ENCODE measurements at places on chromosomes 4 and X.

DNA sequence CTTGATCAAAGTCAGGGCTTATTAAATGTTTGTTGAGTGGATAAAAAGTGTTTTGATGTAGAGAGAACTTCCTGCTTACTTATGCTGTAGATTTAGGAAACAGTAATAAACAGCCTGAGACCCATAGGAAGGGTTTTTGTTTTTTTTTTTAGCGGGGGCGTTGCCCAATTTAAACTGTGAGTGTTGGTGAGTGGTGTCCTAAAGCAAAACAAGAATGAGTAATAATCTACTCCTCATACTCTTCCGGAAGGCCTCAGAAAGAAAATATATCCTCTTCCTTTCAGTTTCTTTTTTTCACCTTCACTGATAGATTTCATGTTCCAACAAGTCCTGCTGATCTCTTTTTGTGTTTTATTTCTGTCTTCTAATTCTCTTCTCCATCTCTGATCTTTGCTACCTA, 104.4 kb upstream of the SCML1 start:
- no peak for DNase-seq

DNA sequence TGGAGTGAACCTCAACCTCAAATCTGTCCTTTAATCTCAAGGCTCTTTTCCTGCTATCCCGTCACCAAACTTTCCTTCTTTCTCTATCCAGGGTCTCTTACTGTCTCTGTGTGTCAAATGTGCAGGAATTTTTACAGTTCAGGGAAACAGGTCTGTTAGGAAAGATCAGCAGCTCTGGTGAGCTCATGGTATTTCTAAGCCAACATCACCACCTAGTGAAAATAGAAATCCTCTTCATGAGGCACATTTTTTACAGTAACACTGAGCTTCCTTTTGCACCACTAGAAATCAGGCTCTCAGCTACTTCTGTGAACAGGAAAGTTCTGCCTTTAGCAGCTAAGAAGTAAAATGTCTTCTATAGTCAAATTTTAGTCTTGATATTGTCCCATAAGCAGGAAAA, 39.6 kb downstream of the NUDT11 start:
- DNase-seq, result no peak

DNA sequence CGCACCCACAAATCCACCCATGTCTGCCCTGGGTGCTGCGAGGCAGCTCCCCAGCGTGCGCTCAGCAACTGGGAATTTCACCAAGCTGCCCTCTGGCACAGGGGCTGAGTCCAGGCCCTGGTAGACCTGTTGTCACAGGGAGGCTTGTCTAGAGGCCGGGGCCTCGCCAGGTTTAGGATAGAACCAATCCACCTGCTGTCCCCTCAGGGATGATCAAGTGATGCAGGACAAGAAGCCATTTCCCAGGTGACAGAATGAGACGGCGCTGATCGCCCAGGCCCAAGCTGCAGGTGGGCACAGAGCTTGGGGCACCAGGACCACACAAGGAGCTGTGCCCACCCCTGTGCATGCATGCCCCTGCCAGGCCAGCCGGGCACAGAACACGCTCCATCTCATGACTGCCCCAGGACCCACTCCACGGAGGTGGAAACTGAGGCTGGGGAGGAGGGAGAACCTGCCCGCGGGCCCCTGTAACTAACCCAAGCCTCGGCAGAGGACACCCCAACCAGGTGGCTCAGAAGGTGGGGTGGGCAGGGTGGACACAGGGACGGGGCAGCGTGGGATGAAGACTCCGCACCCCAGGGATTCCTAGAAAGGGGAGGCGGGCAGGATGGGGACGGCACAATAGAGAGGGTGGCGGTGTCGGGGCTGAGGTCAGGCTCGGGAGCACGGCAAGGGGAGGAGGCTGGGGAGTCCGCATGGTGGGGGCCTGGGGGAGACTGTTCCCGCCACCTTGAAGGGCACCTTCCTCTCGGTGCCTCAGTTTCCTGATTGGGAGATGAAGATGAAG, 78.0 kb downstream of the ZFYVE28 start:
- no peak for DNase-seq

DNA sequence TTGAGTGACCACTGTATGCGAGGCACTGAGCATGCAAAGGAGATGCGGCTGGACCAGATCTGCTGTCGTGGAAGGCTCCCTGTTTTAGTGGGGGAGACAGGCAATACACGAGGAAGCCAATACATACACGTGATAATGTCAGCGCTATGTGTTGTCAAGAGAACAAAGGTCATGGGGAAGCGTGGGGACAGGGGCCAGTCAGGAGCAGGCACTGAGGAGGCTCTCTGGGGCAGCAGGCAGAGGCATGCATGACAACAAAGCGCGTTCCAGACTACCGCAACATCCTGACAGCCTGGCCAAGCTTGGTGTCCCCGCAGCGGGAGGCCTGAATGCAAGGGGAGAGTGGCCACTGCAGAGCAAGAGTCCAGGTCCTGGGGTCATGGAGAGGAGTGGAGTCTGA, 61.9 kb downstream of the DCTD start:
- no peak for DNase-seq

DNA sequence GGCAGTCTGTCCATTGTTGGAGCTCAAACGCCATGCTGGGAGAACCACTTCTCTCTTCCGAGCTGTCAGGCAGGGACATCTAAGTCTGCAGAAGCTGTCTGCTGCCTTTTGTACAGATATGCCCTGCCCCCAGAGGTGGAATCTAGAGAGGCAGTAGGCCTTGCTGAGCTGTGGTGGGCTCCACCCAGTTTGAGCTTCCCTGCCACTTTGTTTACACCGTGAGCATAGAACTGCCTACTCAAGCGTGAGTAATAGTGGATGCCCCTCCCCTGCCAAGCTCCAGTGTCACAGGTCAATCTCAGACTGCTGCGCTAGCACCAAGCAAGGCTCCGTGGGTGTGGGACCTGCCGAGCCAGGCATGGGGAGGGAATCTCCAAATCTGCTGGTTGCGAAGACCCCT, 145.7 kb downstream of the VSIG4 start:
- DNase-seq, result no peak

- no peak for DNase-seq
Measured at GRCh38 chr4:75102787-75103085, 169.8 kb downstream of the PARM1 start.

GRCh38 chr4:88422403-88422802, 34.5 kb upstream of the HERC5 start:
- no peak for DNase-seq

GRCh38 chr4:147370881-147371280, 110.0 kb upstream of the EDNRA start:
- no peak for DNase-seq

- no peak for DNase-seq
Measured at GRCh38 chrX:123424546-123424945, 240.5 kb downstream of the GRIA3 start.

DNA sequence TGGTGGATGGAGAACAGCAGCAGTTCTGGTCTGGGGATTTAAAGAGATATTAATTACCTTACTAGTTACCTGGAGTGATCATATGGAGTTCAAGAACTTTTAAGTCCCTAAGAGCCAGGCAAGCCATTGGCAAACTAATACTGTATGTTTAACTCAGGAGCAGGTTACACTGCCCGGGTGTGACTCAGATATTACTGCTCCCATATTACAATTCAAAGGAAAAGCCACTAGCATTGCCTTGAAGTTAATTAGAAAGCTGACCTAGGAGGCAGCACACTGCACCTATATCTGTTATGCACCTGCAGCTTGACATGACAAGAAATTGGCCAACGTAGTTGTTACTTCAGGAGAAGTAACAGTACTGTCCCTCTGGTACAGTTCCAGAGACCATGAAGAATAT, 47.2 kb downstream of the GRK4 start:
- DNase-seq, result no peak

- DNase-seq, result no peak
Measured at GRCh38 chr4:168138143-168138542, 45.8 kb downstream of the ANXA10 start.

- no peak for DNase-seq
Measured at GRCh38 chr4:76546759-76547742, 112.0 kb downstream of the SHROOM3 start.

GRCh38 chr4:72690771-72691170, 121.8 kb upstream of the ADAMTS3 start:
- no peak for DNase-seq

GRCh38 chrX:31550158-31550557, 478.3 kb upstream of the FTHL17 start:
- DNase-seq, result no peak

DNA sequence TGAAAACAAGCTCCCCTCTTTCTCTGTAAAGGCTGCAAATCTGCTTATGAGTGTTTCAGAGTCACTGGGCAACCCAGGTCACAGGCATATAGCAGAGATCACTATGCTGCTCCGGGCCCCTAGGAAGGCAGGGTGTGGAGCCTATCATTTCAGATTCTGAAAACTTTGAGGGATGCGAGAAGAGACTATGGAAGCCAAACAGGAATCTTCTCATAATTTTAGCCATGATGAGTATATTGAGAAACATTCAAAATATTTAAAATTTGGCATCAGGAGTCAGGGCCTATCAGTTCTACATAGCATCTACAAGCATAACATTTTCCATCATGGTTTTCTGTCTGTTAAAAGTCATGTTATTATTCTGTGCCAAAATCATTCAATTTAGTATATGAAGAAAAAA, 61.7 kb upstream of the ATXN3L start:
- no peak for DNase-seq

- DNase-seq, result no peak
Measured at GRCh38 chr4:165663411-165663810, 209.6 kb upstream of the TLL1 start.

- DNase-seq, result no peak
Measured at GRCh38 chr4:92091335-92091734, 212.4 kb upstream of the GRID2 start.

DNA sequence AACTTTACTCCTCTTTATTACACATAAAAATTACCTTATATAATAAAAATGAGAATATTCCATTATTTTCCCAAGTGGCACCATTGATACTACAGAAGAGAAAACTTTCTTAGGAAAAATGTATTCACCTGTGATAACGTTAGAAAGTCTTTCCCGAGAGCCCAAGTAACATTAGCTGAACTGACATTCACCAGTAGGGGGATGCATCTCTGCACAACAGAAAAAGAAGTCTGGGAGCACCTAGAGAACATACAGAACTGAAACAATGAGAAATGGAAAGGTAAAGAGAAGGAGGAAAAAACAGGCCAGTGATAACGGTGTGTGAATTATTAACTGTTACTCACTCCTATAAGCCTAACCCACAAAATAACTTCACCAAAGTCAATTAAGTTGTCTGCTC, 423.3 kb downstream of the CENPC start:
- no peak for DNase-seq

DNA sequence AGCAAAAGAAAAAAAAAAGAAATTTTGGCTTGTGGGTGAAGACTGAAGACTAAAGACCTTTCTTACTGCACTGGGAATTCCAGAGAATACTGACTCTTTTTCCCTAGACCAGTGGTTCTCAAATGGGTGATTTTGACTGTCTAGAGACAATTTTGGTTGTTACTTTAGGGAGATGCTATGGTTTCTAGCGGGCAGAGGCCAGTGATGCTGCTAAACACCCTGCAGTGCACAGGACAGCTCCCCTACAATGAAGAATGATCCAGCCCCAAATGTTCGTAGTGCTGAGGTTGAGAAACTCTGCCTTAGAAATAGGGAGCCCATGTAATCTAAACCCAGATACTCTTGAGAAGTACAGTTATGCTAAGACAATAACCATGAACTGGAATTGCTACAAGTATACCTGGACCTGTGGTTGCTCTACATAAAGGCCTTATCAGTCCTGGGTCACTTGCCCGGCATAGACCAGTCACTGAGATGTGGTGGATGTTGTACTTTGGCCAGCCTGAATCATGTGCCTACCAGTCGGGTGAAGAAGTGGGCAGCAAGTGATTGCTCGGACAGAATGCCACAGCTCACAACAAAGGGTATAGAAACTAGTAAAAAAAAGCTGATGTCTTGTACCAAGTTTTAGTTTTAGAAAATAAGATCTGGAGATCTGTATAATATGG, 16.0 kb downstream of the ARHGAP10 start:
- no peak for DNase-seq

DNA sequence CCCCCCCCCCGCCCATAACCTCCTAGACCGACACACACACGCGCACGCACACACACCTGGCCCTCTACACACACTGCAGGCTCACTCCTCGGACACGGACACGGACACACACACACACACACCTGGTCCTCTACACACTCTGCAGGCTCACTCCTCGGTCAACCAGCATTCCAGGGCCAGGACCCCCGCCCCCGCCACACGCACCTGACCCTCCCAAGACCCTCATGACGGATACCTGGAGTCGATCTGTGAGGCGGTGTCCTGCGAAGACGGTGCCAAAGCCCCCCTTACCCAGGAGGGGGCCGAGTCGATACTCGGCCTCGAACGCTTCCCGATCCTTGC, 552 bp downstream of the PIM2 start:
- DNase-seq, result no peak

- DNase-seq, result no peak
Measured at GRCh38 chrX:123450222-123450621, 266.1 kb downstream of the GRIA3 start.

DNA sequence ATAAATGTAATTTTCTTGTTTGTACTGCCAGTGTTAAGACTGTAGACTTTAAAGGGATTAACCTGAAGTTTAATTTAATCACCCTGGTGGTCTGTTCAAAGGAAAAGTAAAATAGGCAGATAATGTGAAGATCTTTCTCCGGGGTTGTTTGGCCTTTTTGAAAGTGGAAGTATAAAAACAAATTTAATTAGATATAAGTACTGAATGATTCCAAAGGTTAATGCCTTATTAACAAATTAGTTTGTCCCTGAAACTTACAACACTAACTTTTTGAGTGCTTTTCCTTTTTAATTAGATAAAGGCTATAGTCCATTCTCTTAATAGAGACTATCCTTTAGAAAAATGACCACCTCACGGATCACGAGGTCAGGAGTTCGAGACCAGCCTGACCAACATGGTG, 10.4 kb upstream of the PGAM4 start:
- DNase-seq, result no peak

DNA sequence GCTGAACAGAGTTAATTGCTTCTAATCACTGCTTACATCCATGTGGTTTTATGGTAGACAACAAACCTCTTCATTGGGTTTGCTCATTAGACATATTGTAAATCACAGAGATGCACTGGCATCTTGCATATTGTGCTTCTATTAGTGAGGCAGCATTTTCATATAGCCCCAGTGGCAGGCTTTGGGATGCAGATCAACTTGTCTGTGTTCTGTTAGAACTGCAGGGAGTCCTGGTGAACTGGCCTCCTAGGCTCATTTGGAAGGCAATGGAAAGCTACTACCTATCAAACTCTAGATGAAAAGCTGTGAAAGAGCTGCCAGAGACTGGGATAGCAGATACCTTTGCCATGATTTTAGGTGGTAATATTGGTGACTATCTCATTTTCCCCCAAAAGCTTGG, 108.8 kb downstream of the NAA11 start:
- DNase-seq, result no peak

GRCh38 chr4:130296448-130296847, 1200.5 kb downstream of the C4orf33 start:
- DNase-seq, result no peak

DNA sequence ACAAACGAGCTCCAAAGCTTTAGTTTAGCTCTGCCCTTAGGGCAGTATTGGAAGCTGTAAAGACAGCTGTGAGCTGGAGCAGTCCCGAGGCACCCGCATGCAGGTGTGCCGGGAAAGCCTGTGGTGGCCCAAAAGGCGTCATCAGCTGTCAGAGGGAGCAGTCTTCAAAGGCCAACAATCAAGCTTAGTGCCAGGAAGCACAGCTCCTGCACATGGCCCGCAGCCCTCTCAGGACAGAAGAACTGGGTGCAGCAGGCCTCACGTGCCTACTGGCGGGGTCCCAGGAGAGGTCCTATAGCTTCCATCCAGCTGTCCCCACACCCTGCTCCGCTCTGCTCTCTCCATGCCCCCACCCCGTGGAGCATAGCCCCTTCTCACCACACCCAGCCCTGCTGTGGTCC, 92.2 kb upstream of the TRIM2 start:
- no peak for DNase-seq

- DNase-seq, result no peak
Measured at GRCh38 chr4:189979196-189980047, 38.8 kb downstream of the FRG1 start.

All from C1 segment of cervical spinal cord (tissue), 14 donors.